ENCODE measurements at places on chromosomes 6 and 20. TPM values are rescaled to one million over a fixed set of nuclear protein-coding genes. Genes with fewer than 3 reads are reported as not detected.

The TASP1 gene
- polyA plus RNA-seq = 13.2 TPM

The HLA-DOB gene
- polyA plus RNA-seq = not detected

The C20orf96 gene
- polyA plus RNA-seq = 5.6 TPM

The PRRT1 gene
- 12.5 TPM for polyA plus RNA-seq

The PRPH2 gene
- polyA plus RNA-seq = not detected

The PCSK2 gene
- 0.13 TPM for polyA plus RNA-seq
